Dermis microvascular lymphatic vessel endothelial cell (primary cell): ENCODE measurements at places on chromosomes 4 and X.

DNA sequence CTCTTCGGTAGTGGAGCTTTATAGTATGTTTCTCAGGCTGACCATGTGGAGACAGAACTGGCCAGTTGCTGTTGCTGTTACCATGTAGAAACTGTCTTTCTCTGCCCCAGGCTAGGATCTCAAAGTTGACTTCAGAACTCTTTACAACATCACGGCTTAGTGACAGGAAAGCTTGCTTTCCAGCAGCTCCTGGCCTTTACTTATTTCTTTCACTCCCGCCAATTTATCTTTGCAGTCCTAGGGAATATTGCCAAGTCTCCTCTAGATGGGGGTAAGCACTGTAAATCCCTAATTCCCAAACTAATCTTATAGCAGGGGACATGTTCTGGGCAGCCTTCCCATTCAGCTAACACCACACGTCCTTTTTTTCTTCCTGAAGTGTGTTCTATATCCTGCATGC, 631.6 kb downstream of the SPRY1 start:
- DNase-seq = no peak

DNA sequence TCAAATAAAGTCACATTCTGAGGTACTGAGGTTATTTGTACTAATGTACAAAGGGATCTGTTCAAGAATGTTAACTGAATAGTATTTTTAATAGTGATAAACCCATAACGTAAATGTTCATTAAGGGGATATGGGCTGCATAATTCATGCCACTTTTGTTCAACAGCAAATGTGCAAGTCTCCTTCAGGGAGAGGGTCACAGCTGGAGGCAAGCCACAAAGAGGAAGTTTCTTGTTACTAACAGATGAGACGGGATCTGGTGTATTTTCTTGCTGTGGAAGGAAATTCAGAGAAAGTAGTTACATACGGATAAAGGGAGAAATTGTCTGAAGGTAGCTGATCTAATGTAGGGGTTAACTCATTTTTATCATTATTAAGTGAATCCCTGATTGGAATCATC, 10.0 kb downstream of the ZFP42 start:
- no peak for DNase-seq

DNA sequence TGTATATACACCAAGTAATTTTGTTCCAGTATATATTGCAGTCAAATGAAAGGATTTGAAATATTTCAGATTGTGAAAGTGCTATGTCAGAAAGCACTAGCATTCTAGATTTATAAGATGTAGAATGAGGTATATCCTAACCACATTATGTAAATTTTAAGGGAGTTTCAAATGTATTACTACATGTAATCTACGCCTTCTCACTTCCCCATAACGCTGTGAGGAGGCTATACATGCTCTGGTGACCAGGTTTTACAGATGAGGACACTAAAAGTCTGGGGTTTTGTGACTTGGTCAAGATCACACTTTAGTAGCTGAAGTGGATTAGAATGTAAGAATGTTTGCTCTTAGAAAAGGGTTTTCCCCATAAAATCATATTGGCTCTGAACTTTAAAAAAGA, 8.1 kb downstream of the ENPEP start:
- no peak for DNase-seq

GRCh38 chrX:107742700-107743191, 32.8 kb downstream of the TSC22D3 start:
- DNase-seq = no peak

- DNase-seq = no peak
These were observed 161.0 kb upstream of the RASGEF1B start for GRCh38 chr4:81632581-81633299.
